ENCODE measurements at places on chromosomes 11 and 22.

DNA sequence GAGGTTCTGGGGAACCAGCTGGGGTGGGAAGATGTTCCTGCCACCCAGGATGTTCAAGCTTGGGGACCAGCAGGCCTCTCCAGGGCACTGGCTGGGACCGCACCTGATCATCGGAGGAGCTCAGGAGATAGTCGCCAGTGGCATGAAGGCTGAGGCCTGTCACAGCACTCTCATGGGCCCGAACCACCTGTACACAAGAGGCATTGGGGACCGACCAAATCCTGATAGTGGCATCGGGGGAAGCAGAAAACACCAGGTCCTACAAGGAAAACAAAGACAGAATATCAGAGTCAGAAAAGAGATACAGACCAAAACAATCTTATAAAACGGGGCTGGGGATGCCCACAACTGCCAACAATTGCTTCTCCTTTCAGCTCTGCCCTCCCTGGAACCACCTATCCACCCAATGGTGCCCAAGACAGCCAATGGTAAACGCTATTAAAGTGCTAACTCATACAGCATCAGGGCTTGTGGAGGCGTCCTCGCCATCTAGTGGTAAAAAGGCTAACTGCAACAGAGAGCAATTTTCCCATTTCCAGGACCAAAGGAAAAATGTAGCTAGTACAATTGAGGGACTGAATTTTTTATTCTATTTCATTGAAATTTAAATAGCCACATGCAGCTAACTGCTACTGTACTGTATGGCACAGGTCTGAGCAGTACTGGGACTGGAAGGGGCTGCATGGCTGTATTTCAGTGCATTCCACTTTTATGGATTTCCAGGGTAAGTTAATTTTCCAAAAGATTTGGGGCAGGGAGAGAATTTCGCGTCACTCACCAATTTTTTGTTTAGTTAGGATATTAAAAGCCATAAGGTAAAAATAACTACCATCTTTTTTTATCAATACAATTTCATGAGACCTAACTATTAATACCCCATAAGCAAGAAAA lies 7.1 kb downstream of the PRPF19 start:
- no peak for DNase-seq

DNA sequence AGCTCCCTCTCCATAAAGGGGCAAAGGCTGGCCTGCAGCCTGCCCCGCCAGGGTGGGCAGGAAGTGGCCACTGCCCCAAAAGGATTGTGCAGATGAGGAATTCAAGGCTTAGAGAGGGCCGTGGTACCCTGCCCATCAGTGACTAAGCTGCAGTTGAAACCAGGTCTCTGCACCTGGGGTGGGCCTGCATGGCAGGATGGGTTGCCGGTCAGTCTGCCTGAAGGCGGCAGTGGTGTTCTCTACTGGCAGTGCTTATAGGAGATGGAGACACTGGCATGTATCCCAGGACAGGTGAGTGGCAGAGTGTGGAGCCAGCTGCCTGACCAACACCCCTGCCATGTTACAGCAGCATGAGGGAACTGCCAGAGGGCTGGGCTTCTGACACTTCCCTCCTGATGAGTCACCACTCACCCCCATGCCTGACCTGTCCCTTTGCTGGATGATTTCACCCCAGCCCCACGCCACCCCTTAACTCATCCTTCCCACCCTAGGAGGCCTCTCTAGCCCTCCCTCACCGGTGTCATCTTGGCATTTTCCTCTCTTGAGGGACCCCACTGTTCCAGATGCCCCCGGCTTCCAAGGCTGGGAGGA lies 70.2 kb upstream of the LMO1 start:
- no peak for DNase-seq

DNA sequence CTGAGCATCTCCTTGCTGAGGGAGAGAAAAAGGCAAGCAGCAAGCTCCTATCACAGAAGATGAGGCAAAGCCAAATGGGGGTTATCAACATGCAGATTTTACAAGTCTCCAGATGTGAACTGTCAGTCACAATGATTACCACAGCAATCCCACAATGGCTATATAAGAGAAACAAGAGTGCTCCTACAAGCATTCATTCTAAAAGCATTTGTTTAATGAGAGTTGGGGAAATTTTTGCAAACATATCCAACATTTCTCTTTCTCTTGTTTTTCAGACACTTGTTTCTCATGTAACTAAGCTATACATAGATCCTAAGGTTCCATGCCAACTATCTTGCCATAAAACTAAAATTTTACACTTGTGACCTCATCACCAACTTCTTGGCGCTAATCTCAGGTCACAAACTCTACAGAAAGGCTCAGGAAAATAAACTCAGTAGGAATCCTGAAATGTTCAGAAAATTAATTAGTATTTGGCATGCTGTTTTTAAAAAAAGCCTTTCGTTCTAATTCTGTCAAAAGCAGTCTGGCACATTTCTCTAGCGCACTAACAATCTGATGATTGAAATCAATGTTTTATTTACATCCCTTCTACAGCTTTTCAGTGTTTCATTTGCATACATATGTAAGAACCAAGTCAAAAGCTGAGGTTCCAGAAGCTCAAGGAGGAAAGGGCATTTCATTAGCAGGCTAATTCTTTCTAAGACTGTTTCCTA lies 199.5 kb downstream of the TTC28 start:
- no peak for DNase-seq

DNA sequence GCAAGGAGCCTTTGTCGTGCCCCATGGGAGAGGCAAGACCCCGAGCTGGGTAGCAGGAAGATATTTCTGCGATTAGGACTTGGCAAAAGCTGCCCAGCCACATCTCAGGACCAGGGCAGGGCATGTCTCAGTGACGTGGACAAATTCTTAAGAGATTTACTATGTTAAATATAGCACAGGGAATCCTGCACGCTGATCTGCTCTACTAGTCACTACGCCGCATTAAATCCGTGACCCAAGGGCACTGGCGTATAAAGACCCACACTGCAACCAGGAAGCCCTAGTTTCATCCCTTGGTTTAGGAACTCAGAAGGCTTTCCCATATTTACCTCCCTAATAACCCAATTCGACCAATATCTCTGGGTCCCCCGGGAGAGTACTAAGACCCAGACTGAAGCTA lies 35.1 kb downstream of the AP1B1 start:
- no peak for DNase-seq

- DNase-seq: no peak
Measured at GRCh38 chr11:129795089-129795488, 20.6 kb upstream of the TMEM45B start.

DNA sequence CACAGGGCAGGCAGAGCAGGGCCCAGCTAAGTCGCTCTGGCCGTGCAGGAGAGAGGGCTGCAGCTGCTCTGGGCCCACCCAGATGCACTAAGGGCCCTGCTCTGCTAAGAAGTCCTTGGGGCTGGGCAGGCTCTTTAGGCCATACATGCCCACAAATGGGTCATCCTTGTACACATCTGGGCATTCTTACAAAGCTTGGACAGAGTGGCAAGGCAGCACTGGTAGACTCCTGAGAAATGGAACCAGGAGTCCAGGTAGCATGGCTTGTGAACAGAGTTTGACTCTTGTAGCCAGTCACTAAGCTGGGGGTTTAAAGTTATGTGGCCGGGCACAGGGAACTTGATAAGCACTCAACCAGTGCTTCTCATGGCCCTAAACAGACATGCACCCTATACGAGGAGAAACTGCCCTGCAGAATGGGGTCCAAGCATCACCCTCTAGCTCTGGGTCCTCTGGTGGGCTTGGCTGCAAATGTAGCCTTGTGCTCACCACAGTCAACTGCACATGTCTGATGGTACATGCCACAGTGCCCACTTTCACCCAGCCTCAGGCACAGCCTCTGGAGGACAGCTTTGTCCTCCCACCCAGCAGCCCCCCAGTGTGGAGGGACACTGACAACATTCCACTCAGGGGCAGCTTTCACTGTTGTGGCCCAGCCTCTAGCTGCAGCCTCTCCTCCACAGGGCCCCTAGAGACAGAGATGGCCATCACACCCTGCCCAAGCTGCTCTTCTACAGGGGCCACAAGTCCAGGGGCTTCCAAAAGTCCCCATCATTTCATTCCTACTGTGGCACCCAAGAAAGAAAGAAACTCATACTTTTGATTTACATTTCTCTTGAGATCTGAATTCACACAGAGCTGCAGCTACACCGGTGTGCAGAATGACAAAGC lies 75.2 kb downstream of the DGCR2 start:
- DNase-seq: no peak

DNA sequence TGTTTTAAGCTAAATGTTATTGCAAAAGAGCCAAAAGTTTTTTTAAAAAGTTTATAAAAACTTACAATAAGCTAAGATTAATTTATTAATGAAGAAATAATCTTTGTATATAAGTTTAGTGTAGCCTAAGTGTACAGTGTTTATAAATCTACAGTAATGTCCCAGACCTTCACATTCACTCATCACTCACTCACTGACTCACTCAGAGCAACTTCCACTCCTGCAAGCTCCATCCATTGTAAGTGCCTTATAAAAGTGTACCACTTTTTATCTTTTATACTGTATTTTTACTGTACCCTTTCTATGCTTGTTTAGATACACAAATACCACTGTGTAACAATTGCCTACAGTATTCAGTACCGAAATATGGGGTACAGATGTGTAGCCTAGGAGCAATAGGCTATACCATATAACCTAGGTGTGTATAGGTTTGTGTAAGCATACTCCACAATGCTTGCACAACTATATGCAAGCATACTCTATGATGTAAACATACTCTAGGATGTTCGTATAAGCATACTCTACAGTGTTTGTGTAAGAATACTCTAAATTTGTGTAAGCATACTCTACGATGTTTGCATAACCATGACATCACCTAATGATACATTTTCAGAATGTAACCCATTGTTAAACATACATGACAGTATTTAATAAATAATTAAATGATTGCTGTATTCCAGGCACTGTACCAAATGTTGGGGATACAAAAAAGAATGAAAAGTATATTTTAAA lies 953.0 kb downstream of the KCNA4 start:
- no peak for DNase-seq

GRCh38 chr22:44685384-44686056 lies 16.5 kb upstream of the PRR5 start:
- DNase-seq: no peak

- peak; percentile 88 for DNase-seq
Measured at GRCh38 chr11:19441752-19442553, 201.2 kb upstream of the E2F8 start.

- DNase-seq: no peak
Measured at GRCh38 chr11:35334385-35335090, 84.8 kb downstream of the SLC1A2 start.

DNA sequence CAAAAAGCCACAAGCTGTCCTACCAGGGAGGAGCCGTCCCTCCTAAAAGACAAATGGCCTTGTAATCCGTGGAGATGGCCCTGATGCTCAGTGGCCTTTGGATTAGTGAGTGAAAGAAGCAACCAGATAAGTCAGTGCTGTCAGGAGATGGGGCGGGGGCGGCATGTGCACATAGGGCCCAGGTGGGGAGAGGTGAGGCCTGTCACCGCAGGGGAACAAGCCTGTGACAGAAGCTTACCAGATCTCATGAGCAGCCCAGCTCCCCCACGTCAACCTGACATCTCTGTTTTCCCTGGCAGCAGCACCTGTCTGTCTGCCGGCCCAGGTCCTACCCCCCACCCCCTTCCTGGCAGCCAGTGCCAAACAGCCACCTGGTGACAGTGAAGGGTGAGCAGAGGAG lies 162.6 kb downstream of the BUD13 start:
- DNase-seq: no peak

DNA sequence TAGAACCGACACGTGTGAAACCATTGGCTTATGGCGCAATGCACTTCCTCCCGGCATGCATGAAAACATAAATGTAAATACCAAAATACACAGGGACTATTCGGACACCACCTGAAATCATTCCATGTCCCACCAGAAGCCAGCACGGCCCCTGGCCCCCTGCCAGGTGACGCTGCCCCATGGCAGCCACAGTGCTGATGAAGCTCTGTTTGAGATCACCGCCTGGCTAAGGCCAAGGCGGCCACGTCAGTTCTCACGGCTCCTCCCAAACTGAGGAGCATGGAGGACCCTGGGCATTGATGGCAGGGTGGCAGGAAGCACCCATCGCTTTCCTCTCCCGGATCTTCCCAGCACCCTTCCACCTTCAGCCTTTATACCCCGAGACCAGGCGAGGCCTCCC lies 89.5 kb downstream of the CDKN1C start:
- DNase-seq: no peak

GRCh38 chr11:128734832-128735224 lies 41.0 kb downstream of the FLI1 start:
- no peak for DNase-seq

DNA sequence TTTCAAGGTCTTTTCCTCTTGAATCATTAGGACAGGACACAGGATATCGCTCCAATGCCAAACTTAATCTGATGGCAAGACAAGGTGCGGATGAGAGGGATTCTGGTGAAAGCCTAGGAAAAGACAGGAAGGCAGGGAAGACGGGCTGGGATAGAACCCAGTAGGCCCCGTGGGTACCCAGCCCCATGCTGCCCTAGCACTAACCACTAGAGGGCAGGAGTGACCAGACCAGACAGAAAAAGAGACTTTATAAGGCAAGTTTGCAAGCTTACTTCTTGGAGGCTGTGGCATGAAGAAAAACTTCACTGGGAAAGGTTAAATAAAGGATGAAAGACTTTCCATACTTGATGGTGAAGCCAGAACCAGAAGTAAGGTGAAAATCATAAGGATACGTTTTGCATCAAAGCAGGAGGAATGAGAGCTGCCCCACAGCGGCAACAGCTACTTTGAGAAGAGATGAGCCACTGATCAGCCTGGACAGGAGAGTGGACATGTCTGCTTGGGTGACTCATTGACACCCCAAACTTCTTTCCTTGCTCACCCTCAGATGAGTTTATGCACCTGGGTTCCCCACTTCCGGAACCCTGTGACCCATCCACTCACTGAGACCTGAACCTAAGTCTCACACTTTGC lies 39.8 kb downstream of the SYN3 start:
- DNase-seq: peak; percentile 14

DNA sequence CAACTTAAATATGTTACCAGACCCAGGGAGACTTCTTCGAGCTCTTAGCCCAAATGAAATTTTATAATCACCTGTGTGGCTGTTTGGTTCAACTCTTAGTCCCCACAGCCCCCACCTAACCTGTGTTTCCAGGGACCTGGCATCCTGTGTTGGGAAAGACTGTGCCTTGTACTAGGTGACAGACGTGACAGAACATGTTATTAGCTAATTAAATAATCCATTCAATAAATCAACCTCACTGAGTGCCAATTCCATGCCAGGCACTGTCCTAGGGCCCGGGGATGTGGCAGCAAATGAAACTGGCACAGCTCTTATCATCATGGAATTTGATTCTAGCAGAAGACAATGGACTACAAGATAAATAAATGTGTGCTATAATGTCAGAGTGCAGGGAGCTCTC lies 431.9 kb downstream of the MIAT start:
- DNase-seq: no peak

All from fibroblast of skin of left quadriceps (primary cell).